ENCODE measurements at places on chromosomes 12 and 14. TPM values are rescaled to one million over a fixed set of nuclear protein-coding genes. Genes with fewer than 3 reads are reported as not detected.

Gene EIF2S3B
- 0.46 TPM for total RNA-seq

Gene CLMN
- not detected for total RNA-seq

Gene SMIM10L1
- 14.0 TPM for total RNA-seq

Gene APOF
- not detected for total RNA-seq

DNA sequence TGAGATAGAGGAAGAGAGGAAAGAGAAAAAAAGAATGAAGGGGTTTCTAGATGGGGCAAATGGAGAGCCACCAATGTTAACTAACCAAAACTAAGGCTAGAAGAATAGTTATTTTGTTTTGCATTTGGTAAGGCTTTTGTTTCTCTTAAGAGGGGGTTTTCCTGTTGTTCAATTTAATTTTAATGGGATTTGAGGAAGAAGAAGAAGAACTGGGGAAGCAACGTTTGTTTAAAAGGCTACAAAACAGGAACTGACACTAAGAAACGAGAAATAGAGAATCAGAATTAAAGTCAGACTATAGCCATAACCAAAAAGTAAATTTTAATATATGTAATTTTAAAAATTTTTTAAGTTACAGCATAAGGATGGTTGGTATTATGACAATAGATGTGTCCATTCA is 13.7 kb downstream of the TXNDC16 start:
- no peak for DNase-seq

DNA sequence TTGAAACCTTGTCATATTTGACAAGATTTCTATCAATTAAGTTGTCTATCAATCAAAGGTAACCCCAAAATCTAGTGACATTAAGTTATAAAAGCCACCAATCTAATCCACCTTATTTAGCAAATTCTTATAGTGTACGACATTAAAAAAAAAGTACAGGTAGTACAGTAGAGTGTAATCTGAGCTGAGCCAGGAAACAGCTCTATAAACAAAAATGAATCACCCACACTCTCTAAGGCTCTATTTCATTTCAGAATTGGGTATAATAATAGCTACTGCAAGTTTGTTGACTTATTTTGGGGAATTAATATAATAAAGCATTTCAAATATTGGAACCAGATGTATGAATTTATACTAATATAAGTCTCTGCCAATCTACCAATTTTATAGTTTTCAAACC is 342.4 kb upstream of the FLRT2 start:
- no peak for DNase-seq

- DNase-seq = peak; percentile 48
These were observed 753 bp downstream of the CSRNP2 start for GRCh38 chr12:51082561-51083125.

All from HFFc6 (cell line).